ENCODE measurements at places on chromosomes 6 and 20.

GRCh38 chr6:161219680-161220079 is 54.2 kb downstream of the AGPAT4 start:
- DNase-seq, result no peak

DNA sequence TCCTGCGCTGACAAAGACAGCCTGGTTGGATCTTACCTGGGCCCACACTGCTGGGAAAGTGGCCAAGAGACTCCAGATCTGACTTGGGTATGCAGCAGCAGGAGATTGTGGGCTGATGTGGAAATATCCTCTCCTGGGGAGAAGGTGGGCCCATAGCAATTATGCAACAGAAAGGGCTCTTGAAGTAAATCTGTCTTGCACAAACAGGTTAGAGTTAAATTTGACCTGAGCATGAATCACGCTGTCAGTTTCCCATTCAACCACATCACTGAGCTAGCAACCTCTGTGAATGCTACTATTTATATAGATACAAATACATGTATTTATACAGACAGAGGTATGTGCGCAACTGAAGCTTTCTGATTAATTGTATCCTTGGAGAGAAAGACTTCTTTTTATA is 28.3 kb upstream of the PDYN start:
- DNase-seq, result no peak

- DNase-seq, result peak; percentile 32
Observed at GRCh38 chr6:89360415-89360999, 8.0 kb upstream of the UBE2J1 start.

DNA sequence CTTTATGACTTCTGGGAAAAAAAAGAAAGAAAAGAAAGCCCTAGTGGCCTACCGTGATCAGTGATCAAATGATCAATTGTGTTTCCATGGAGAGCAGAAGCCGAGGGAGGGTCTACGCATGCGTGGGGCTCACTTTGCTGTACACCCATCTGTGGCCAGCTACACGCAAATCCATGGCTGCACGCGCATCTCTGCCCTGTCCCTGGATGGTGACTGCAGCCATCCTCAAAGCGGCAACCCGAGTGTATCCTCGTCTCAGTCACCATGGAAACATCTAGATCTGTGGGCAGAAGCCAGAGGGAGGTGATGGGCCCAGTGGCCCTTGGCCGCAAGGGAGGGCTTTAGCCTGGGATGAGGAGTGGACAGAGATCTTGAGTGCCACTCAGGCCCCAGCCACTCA is 785 bp upstream of the ULBP3 start:
- DNase-seq, result no peak

GRCh38 chr6:43475516-43475915 is 1.9 kb upstream of the TJAP1 start:
- no peak for DNase-seq

- DNase-seq, result no peak
Observed at GRCh38 chr6:137683916-137684315, 183.1 kb upstream of the TNFAIP3 start.

DNA sequence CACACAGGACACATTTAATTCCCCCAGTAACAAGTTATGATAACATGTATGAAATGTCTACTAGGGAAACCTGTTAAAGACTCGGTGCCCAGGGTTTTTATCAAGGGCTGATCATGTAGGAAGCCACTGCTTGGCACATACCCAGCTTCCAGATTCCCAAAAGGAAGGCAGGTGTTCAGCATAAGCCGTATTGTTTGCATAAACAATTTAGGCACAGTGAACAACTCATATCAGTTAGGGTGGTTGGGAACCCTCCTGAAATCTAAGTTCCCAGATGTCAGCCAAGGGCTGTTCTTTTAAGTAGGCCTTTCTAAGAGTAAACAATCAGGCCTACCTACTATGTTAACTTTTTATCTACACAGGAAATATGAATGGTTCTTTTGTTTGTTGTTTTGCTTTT is 74.1 kb downstream of the ASXL1 start:
- no peak for DNase-seq

- DNase-seq, result no peak
Observed at GRCh38 chr6:129163551-129163950, 280.6 kb downstream of the LAMA2 start.

DNA sequence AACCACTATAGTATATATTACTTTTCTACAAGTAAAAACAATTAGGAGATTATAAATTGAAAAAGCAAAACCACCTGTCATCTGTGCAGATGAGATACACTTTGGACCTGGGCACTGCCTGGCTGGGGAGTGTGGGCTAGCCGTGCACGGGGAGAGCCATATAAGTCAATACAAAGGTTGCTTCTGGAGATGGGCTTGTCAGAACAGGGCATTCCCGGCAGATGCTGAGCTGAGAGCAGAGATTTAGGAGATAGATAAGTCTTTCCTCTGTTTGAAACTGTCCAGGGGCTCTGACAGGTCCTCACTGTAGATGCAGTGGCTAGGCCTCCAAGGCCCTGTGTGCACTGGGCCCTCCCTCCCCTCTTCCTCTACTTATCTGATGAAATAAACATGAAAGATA is 34.5 kb downstream of the CD164 start:
- DNase-seq, result no peak

DNA sequence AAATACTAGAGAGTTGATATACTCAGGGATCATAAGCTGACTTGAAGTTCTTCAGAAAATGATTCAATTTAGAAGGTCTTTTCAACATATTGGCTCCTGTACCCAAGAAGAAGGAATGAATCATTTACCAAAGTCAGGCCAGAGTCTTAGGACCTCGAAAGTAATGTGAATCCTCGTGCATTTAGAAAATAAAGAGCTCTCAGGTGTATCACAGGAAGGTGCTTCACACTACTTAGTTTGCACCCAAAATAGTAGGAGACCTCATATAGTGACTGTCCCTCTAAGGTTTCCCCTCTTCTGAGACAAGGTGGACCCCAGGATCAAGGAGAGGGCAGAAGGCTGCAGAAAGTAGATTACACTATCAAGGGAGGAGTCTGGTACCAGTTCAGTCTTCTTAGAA is 71.8 kb downstream of the F13A1 start:
- no peak for DNase-seq

GRCh38 chr20:20713244-20713765 is 861 bp upstream of the RALGAPA2 start:
- DNase-seq, result peak; percentile 17

DNA sequence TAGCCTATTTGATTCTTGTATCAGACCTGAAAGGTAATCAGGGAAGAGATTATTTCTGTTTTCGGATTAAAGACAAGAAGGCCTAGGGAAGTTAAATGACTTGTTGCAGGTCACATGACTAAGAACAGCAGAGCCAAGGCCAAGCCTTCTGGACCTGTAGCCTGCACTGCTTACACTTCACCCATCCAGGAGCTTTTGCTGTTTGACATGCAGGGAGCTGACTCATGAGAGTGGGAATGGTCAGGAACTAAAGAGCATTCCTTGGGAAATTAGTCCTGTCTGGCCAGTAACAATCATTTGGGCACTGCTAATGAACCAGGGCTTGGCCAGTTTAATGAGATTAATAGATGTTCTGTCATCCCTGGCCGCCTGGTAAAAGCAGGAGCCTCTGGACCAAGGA is 46.8 kb downstream of the EIF2S2 start:
- no peak for DNase-seq

GRCh38 chr20:36975099-36975818 is 23.8 kb upstream of the SAMHD1 start:
- DNase-seq, result no peak

DNA sequence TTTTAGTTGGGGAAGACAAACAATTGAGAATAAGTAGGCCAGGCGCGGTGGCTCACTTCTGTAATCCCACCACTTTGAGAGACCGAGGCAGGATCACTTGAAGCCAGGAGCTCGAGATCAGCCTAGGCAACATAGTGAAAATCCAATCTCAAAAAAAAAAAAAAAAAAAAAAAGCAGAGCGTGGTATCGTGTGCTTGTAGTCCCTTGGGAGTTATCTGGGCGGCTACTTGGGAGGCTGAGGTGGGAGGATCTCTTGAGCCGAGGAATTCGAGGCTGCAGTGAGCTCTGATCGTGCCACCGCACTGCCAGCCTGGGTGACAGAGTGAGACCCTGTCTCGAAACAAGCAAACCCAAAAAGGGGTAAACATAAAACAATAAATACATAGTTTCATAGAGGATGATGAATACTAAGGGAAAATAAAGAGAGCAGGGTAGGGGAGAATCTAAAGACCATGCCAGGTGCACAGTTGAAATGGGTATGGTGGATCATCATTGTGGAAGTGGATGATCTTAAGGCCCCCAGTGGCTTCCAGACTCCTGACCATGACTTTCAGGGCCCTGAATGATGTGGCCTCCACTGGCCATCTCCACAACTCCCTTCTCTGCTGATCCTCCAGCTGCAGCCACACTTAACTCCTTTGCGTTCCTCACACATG is 947 bp downstream of the POFUT1 start:
- no peak for DNase-seq

GRCh38 chr6:160167604-160168399 is 46.2 kb downstream of the SLC22A1 start:
- DNase-seq, result no peak

GRCh38 chr6:169868458-169868857 is 117.0 kb downstream of the ERMARD start:
- DNase-seq, result peak; percentile 52

GRCh38 chr6:3372184-3372846 is 84.5 kb downstream of the SLC22A23 start:
- DNase-seq, result peak; percentile 29

DNA sequence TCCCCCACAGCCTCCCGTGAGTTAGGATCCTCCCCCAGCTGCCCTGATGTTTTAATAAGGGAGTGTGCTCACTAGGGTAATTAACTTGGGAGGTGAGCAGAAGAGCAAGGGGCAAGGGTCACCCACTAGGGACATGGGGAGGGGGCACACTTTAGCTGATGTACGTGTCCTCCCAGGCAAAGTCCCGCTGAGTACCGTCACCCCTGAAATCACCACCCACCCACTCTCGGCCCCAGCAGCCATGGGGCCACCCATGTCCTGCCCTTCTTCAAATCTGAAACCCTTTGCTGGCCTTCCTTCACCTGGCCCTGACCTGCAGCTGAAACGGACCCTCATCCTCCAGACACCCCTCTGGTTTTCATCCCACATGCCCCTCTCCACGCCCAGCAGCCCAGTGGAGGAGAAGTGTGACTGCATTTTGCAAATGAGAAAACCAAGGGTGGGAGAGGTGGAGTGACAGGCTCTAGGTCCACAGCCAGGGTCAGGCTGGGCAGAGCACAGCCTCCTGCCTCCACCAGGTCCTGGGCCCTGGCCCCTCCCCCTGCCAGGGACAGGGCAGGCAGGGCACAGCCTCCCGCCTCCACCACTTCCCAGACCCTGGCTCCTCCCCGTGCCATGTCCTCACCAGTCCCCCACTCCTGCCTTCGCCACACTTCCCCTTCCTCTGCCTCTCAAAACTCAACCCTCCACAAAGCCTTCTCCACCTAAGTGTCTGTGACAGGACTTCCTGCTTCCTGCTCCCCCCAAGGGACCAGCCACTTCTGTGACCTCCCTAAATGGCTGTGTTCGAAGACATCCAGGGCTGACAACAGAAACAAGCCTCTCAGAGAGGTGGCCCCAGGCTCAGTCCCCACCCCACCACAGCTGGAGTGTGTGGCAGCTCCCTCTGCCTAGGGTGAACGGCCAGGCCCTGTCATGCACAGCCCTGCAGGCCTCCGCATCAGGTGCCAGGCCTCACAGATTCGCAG is 15.1 kb downstream of the ACSS1 start:
- peak; percentile 73 for DNase-seq

DNA sequence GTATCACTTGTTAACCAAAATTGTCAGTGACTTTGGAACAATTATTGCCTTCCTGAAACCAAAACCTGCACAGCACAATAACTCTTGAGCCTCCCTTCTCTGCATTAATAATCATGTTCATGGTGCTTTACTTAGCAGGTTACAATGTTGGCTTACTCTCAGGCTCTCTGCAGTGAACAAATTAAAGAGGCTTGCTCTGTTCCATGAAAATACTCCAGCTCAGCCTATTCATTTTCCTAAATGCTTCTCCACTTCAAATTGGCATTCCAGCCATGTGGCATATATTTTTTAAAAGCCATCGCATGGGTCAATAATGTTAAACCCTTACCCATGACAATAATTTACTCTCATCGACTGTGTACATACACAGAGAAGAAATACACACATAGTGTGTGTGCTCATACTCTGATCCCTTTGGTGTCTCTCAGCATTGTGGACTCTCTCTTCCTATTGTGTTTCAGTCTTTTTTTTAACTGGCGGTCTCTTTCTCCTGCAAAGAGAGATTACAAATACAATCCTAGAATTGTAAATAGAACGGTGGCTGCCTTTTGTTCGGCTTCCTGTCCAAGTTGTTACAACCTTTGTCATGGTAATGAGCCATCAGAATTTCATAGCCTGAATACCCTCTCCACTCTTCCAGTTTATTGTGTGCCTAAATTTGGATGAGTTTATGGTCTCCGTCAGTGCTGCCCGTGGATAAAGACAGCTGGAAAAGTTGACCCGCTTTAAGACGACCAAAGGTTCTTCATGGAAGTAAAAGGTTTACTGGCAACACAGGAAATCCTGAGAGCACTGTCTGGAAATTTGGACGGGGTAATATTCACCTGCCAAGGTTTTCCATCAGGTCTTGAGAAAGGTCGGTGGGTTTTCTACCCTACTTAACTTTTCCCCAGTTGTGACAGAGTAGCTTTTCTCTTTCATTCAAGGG is 263.6 kb downstream of the CD83 start:
- DNase-seq, result no peak

- no peak for DNase-seq
Observed at GRCh38 chr6:42383421-42384205, 68.1 kb downstream of the TRERF1 start.

- DNase-seq, result no peak
Observed at GRCh38 chr6:130699742-130700141, 127.5 kb upstream of the SMLR1 start.

GRCh38 chr20:34736106-34736735 is 32.1 kb downstream of the TP53INP2 start:
- DNase-seq, result no peak

GRCh38 chr6:98833307-98834059 is 891 bp upstream of the POU3F2 start:
- peak; percentile 44 for DNase-seq

- DNase-seq, result no peak
Observed at GRCh38 chr6:145882121-145882531, 67.5 kb upstream of the FBXO30 start.

GRCh38 chr20:39013662-39014109 is 51.5 kb downstream of the DHX35 start:
- DNase-seq, result no peak

- no peak for DNase-seq
Observed at GRCh38 chr6:12608874-12609273, 107.7 kb upstream of the PHACTR1 start.

GRCh38 chr6:19665613-19665909 is 171.6 kb upstream of the ID4 start:
- DNase-seq, result no peak

DNA sequence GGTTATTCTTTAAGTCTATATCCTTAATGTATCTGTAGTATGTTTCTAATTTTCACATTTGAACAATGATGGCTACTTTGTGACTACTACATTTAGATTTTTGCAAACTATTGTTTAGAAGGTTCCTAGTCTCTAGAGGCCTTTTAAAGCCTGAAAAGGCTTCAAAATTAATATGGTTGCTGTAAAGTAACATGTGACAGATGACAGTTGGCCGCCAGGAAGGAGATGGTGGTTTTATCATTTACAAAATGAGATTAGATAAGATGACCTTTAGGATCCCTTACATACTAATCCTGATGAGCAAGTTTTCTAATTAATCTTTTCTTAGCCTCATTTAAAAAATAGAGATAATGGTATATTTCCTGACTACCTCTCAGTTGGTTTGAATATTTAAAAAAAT is 18.8 kb downstream of the SCAF8 start:
- DNase-seq, result no peak
